Fibroblast of pulmonary artery (primary cell): ENCODE measurements at places on chromosomes 12 and 14.

- DNase-seq, result peak; percentile 50
Measured at GRCh38 chr14:91418387-91419043, 895 bp upstream of the CCDC88C start.

DNA sequence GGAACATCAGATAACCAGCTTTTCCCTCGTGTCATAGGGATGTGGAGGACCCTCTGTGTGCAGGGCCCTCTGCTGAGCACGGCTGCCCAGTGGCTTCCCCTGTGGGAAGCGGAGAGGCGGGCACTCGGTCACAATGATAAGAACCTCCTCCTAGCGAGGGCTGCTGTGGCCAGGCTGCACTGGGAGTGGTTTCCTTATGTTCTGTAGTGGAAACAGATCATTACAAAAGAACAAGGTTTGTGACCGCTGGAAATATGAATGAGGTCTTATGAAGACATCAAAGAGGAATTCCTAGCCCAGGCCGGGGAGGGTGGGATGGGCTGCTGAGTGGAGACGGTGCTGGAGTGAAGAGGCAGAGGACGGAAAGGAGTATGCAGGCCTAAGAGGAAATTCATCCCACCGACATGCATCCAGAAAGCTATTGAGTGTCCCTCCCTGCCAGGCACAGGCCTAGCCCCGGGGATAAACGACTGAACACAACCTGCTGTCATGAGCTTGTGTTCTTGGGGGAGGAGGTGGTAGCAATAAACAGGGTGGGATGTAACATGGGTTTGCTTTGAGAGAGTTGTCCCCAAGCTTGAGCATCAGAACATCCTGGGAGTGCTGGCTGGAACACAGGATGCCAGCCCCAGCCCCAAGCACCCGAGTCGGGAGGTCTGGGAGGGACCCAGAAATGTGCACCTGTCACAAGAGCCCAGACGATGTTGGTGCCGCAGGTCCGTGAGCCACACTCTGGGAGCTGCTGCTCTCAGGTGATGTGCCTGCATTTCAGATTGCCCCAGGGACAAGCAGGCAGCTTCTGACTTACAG is 37.5 kb downstream of the FZD10 start:
- DNase-seq, result no peak

- DNase-seq, result peak; percentile 87
Measured at GRCh38 chr12:89166525-89166934, 185.8 kb downstream of the DUSP6 start.

GRCh38 chr12:113347892-113348291 is 10.5 kb upstream of the PLBD2 start:
- DNase-seq, result no peak

- no peak for DNase-seq
Measured at GRCh38 chr14:73381380-73382013, 76.8 kb downstream of the NUMB start.

DNA sequence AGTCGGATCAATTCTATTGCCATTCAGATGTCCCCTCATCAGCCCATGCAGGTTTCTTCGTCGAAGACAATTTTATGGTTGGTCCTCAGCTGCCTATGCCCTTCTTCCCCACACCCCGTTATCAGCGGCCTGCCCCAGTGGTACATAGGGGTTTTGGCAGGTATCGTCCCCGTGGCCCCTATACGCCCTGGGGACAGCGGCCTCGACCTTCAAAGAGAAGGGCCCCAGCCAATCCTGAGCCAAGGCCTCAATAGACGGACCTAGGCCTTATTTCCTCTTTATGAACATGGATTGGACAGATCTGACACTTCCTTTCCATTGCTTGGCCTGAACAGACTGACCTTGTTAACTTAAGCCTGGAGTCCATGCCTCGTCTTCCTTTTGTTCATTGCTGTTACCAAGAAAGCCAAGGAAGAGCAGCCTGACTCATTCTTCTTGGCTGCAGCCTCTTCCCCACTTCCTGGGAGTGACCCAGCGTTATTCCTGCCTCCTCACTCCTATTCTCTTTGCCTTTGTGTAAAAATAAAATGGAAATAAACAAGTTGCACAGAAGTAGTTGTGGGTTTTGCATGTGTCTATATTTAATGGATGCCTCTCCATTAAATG is 156.5 kb upstream of the AMIGO2 start:
- peak; percentile 93 for DNase-seq

DNA sequence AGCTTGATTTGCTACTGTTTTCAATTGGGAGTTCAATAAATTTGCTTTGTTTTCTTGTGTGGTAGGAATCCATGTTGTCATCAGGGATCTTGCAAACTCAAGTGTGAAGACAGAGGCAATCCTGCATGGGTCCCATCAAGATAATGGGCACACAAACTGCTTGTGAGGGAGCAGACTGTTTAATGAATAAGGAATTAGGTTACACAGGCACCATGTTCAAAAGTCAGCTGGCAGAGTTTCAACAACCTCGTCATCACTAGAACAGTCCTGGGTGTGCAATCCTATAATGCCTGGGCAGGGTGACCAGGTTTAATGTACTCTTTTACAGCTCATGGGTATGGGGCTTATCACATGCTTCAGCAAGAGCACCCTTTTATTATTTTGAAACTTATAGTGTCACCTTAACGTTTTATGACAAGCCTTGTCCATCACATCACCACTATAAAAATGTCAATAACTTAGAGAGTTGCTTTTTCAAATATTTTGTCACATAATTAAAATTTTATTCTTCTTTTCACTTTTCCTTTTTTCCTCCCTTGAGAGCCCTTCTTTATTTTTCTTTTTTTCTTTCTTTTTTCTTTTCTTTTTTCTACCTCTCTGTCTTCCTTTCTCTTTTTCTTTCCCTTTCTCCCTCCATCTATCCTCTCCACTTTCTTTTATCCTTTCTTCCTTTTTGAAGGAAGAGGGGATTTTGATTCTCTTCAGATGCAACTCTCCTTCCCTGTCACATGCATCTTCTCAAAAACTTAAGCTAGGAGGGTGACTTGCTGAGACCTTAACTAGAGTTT is 252.2 kb upstream of the ATP2B1 start:
- peak; percentile 36 for DNase-seq
